DMS153 (cell line): ENCODE measurements at places on chromosomes 7 and 10.

GRCh38 chr10:13302821-13303555, 3.1 kb upstream of the PHYH start:
- no peak for DNase-seq

DNA sequence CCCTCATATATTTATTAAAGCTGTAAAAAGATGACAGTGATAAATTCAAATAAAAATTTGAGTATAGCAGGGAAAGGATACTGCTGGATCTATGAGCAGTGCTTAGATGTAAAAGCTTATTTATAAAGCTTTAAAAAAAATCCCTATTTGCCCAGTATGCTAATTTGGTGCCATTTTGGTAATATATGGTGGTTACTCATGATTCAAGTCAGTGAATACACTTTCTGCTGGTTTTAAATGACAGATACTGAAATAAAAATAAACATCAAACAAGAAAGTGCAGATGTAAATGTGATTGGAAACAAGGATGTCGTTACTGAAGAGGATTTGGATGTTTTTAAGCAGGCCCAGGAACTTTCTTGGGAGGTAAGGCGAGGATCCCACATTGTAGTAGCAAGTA, 134.4 kb upstream of the SAMD8 start:
- DNase-seq = no peak

DNA sequence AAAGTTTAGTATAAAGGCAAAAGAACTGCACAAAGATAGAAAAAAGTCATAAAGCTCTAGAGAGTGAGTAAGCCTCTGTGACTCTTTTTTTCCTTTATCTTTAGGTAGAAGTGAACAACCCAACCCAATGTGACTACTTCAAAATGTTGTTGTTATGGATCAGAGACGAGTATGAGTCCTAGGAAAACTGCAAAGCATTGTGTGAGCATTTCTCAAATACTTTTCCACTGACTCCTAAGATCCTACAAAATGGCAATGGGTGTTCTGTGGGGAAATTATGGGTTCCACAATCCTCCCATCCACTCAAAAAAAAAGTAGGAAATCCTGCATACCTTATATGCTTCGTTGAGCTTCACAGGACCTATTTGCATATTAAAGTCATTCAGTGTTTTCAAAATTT, 177.1 kb downstream of the DGKI start:
- DNase-seq = no peak

GRCh38 chr7:129489491-129489890, 12.8 kb upstream of the SMKR1 start:
- DNase-seq = no peak

DNA sequence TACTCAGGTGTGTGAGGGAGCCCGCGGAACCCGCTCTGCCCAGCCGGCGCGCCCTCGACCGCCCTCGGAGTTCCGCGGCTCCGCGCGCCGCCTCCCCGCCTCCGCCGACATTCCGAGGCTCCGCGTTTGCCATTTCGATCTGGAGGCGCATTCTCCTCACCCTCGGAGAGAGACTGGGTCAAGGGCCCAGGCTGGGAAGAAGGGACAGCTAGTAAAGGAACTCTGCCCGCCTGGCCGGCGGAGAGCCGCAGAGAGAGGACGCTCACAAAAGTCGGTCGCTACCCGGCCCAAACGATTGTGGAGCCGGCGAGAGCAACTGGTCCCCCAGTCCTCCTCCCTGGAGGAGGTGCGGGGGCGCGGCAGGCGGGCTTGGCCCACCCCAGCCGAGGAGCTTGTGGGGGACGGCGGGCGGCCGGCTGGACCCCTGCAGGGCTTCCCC, 74.5 kb upstream of the LEP start:
- DNase-seq = no peak

DNA sequence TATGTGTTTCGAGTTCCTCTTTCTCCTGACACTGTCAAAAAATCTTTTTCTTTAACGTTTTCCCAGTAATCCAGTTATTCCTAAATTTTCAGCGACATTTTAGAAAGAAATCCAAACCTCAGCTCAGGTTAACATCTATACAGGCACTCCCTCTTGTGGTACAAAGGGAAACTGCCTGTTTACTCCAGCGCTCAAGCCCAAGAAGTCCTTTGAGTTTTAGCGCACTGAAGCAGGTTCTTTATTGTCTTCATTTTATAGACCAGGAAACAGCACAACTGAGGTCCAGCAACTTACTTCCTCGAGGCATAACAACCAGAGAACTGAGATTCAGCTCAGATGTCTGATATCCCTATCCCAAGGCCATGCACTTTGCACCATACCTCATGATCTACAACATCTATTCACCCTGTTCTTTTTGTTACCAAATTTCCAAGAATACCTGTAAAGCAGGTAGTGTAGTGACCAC, 287.2 kb upstream of the MKLN1 start:
- no peak for DNase-seq

DNA sequence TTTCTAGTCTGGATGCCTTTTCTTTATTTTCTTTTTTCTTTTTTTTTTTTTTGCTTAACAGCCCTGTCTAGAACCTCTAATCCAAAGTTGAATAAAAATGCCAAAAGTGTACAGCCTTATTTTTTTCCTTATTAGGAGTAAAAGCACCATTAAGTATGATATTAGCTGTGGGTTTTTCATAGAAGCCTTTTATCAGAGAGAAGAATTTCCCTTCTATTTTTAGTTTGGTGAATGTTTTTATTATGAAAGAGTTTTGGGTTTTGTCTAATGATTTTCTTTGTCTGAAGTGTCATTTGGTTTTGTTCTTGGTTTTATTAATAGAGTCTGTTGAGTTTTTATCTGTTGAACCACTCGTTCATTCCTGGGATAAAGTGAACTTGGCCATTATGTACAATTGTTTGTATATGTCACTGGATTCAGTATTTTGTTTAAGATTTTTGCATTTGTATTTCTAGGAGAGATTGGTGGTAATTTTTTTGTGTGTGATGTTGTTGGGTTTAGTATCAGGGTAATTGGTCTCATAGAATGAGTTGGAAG, 49.5 kb downstream of the PALS2 start:
- no peak for DNase-seq

DNA sequence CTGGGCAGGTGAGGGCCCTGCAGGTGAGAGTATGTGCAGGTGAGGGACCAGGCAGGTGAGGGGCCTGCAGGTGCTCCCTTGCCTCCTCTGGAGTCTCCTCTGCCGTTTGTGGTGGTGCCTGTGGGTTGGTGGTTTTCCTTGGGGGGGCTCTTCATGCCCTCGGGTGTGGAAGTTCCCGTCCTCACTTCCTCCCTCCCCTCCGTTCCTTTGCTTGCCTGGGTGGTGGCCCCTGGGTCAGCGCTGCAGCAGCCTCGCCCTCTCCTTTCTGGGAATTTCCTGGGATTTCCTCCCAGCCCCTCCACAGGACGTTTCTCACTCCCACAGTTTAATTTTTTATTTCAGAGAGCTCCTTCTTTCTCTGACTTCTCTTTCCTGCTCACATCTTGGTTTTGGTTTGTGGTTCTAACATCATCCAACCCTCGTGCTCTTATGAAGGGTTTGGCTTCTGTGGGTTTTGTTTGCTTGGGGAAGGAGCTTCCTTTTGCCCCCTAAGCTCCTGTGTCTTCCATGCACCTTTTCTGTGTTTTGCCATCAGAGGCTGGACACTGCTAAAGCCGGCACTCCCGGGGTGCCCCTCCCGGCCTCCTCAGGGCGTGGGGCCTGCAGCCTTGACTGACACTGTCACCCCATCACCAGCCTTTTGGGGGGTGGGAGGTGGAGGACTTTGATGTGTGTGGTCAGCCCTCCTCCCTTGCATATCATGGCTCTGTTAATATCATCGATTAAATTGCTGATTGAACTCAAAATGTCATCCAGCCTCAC, 29.2 kb upstream of the ADGRA1 start:
- no peak for DNase-seq

GRCh38 chr10:70255329-70256299, 22.4 kb upstream of the PPA1 start:
- no peak for DNase-seq

- DNase-seq = no peak
Observed at GRCh38 chr10:24259365-24260130, 50.6 kb downstream of the KIAA1217 start.

GRCh38 chr10:87942884-87943527, 79.6 kb downstream of the PTEN start:
- no peak for DNase-seq

DNA sequence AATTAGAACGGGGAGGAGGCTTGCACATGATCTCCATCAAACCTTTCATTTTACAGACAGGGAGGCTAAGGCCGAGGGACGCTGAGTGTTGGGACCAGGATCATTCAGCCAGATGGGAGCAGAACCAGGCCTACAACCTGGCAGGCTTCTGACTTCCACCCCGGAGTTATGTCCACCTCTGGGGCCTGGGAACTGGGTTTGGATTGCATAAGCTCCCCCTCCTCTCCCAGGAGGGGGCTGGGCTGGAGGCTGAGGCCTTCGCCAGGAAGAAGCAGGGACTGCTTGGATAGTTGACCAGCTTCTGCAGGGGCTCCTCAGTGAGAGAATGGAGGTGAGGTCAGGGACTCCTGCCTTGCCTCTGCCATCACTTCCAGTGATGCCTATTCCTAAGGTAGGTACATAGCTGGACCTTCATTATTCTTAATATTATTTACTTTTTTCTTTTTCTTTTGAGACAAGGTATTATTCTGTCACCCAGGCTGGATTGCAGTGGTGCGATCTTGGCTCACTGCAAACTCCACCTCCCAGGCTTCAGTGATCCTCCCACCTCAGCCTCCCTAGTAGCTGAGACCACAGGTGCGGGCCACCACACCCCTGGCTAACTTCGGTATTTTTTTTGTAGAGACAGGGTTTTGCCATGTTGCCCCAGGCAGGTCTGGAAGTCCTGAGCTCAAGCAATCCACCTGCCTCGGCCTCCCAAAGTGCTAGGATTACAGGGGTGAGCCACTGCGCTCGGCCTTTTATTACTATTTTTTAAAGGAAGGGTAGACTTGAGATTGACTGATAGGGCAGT, 1.3 kb downstream of the SNX10 start:
- DNase-seq = no peak

- DNase-seq = no peak
Observed at GRCh38 chr10:21888959-21889358, 114.6 kb downstream of the DNAJC1 start.

DNA sequence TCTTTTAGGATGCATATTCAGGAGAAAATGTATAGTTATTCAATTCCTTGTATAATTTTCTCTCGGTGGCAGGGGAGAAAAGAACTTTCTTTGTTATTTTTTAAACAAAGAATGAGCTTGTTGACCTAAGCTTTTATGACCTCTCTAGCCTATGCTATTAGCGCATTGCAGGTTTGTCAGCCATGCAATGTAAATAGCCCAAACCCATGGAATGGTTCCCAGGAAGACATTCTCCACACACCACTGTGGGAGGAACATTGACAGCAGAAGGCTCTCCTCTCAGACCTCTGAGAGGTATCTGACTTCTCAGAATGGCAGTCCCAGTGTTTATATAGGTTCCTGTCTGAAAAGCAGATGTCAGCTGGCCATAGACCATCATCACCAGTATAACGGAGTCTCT, 19.6 kb upstream of the AGBL3 start:
- DNase-seq = peak; percentile 69

- DNase-seq = no peak
Observed at GRCh38 chr7:7127773-7128172, 54.6 kb upstream of the C1GALT1 start.

- no peak for DNase-seq
Observed at GRCh38 chr10:26485150-26485941, 47.2 kb downstream of the APBB1IP start.

GRCh38 chr7:147535701-147536111, 1054.9 kb upstream of the C7orf33 start:
- no peak for DNase-seq

DNA sequence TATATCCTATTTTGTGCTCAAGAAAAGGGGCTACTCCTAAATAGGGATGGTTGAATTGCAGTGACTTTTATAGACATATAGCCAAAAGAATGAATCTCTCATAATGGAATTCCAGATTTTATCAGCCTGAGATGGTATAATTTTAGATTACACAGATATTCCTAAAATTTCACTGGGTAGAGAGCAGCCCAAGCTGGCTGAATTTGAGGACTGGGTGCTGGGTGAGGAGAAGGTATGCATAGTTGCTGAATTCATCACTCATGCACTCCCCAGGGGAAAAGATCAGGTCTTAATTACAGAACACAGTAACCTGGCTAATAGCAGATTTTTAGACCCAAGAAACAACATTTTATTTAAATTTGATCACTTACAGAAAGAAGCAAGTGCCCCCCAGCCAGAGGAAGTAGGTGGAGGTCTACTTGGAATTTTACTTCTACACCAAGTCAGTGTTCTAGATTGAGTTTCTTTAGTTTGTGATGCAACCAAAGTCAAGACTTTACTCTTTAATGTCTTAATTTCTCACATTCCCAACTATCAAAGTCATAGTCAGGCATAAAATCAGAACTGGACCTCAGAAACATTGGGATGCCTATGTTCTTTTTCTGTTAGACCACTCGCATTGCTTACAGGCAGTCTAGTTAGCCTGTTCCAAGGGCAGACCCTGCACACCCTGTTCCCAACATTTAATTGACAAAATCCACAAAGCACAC, 337.4 kb upstream of the PODXL start:
- no peak for DNase-seq

- DNase-seq = no peak
Observed at GRCh38 chr7:22572292-22572691, 72.3 kb upstream of the STEAP1B start.

DNA sequence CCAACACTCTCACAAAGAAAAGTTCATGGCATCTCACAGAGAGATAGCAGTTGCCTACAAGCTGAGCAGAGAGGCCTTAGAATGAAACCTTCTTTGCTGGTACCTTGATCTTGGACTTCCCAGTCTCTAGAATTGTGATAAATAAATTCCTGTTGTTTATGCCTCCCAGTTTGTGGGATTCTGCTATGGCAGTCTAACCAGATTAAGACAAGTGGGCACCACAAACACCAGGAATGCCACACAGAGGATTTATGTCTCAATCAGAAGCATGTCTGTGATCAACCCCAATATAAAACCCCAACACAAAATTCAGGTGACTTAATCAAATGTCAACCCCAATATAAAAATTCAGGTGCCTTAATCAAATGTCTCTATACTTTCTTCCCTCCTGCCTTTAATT, 581.3 kb downstream of the XPNPEP1 start:
- no peak for DNase-seq

- peak; percentile 74 for DNase-seq
Observed at GRCh38 chr7:37047260-37047659, 323.0 kb upstream of the AOAH start.

DNA sequence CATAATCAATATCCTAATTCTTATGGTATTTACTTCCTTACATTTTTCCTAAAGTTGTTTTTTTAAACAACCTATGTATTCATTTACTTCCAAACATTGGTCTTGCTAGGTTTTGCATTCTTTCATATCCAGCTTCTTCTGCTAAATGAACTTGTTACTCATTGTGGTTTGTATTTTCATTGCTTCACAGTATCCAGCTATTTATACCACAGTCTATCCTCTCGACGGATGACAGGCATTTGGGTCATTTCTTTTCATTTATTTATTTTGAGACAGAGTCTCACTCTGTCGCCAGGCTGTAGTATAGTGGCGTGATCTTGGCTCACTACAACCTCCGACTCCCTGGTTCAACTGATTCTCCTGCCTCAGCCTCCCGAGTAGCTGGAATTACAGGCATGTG, 66.8 kb downstream of the CCDC6 start:
- no peak for DNase-seq

DNA sequence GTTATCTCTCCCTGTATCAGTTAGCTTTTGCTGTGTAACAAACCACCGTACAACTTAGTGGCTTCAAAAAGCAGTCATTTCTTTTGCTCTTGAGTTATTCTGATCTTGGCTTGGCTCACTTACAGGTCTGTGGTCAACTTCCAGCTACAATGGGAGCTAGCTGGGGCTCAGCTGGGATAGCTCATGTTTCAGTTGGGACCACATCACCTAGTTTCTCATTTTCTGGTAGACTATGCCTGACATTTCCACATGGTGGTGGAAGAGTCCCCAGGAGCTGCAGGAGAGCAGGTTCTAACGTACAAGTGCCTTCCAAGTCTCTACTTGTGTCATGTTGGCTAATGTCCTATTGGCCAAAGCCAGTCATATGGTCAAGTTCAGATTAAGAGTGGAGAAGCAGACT, 25.8 kb upstream of the PIP4K2A start:
- DNase-seq = no peak
